Stimulated activated CD8-positive, alpha-beta memory T cell treated with anti-CD3 and anti-CD28 coated beads, Interleukin-12 subunit alpha, Interleukin-12 subunit beta, amount 100 ng/mL, for 1 hour (primary cell): ENCODE measurements at places on chromosomes 5 and 9.
A peak's percentile ranks its signal among the peaks of the same experiment; 100 is the strongest.

GRCh38 chr9:27118916-27119315, 9.9 kb downstream of the TEK start:
- no peak for DNase-seq

DNA sequence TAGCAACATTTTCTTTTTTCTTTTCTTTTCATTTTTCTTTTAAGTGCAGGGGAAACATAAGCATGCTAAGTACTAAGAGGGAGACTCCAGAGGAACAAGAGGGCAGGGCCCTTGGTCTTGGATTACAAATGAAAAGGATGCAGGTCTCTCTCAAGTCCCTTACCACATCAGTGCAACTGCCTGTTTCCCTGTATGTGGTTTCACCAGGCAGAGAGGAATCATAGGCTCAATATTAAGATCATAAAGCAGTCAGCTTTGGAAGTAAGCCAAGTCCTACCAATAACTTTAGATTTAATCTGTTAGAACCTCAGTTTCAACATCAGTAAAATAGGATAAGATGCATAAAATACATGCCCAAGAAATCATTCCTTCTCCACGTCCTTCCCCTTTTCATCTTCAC, 422.7 kb upstream of the PAPPA start:
- no peak for DNase-seq

DNA sequence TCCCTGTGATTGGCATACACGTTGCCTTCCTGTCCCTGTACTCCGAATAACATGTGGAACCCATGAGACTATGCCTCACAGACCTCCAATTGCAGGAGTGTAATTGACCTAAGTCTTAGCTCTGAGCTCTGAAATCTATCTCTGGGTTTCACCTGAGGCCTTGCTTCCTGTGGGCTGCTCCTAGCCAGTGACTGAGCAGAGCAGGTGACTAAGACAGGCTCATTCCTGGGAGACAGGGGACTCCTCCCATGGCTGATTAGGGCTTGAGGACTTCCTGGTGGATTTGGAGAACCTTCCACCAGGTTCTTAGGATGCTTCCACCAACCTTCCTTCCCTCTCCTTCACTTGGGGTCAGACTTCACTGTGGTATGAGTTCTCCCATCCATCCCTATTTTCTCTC, 22.3 kb upstream of the MIER3 start:
- DNase-seq: no peak

DNA sequence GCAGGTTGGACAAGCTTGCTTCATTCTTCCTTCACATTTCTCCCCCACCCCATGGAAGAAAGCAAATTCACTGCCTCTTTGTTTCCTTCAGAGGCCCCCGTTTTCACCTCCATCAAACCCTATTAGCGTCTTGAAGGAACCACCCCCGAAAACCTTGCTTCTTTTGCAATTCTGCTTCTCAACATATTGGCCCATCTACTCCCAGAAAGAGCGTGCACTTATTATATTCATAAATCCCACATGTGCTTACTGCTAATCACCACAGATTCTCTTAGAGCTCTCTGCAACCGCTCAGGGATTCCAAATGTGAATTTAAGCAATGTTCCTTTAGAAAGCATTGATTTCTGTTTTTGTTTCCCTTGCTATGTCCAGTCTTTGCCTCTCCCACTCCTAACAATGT, 1.1 kb downstream of the F2RL2 start:
- no peak for DNase-seq

DNA sequence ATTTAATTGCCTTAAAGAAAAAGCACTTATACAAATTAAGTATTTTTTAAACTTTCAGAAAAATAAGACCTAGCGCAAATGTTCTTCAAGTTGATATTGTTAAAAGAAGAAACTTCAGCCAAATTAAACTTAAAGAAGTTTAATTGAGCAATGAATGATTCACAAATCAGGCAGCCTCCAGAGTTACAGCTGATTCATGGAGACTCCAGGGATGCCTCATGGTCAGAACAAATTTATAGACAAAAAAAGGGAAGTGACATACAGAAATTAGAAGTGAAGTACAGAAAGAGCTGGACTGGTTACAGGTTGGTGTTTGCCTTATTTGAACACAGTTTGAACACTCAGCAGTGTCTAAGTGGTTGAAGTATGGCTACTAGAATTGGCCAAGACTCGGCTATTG, 60.3 kb downstream of the CDKN2A start:
- no peak for DNase-seq

- DNase-seq: no peak
Observed at GRCh38 chr5:77102549-77102948, 15.5 kb upstream of the ZBED3 start.

GRCh38 chr9:134959126-134959970, 41.6 kb upstream of the FCN1 start:
- no peak for DNase-seq

- DNase-seq: no peak
Observed at GRCh38 chr5:16921211-16921610, 14.9 kb downstream of the MYO10 start.

DNA sequence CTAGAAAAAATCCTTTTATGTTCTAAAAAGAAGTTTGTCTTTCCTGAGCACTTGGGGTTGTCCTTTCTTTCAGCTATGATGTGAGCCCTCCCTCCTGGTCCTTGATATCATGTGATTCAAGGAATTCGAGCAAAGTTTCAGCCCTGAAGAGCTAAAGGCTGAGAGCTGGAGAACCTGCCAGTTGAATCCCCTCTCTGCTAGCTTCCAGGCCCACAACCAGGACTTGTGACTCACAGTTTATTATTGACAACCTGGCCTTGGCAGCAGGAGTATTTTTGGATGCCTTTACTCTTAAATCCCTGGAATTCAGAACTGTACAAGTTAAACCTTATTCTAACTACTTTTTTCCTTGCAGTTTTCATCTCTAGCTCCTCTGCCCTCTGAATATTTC, 182.8 kb downstream of the SPOCK1 start:
- DNase-seq: no peak

DNA sequence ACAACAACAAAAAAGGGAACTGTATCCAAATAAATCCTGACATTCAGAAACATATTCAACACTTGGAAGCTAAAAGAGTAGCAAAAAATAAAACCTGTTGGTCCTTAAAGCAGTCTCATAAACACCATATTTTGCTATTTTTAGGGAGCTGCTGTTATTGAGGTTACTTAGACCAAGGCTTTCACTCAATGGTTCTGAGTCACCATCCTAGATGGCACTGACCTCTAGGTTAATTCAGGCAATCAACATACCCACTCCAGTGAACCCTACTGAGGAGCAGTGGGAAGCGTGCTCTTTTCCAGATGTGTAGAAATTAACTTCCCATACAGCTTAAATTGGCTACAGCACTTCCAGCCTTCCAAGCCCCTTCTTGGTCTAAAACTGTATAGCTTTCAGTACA, 5.2 kb downstream of the GNAQ start:
- DNase-seq: no peak

DNA sequence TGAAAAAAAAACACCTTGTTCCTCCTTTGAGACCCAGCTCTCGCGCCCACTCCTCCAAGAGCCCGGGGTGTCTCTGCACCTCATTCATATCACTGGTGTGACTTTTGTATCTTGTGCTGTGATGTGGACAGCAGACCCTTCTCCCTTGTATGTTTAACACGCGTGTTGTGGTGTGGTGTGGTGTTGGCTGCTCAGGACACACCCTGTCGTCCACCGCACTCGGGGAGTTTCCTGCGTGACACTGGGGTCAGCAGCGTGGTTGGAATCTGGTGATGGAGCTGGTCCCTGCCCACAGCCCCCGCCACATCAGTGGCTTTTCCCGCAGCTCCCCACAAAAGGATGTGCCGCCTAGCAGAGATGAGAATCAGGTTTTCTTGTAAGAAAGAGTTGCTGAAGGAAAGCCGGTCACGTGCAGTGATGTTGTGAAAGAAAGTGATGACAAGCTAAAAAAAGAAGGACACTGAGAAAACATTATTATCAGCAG, 61.5 kb downstream of the TENT4A start:
- DNase-seq: no peak

DNA sequence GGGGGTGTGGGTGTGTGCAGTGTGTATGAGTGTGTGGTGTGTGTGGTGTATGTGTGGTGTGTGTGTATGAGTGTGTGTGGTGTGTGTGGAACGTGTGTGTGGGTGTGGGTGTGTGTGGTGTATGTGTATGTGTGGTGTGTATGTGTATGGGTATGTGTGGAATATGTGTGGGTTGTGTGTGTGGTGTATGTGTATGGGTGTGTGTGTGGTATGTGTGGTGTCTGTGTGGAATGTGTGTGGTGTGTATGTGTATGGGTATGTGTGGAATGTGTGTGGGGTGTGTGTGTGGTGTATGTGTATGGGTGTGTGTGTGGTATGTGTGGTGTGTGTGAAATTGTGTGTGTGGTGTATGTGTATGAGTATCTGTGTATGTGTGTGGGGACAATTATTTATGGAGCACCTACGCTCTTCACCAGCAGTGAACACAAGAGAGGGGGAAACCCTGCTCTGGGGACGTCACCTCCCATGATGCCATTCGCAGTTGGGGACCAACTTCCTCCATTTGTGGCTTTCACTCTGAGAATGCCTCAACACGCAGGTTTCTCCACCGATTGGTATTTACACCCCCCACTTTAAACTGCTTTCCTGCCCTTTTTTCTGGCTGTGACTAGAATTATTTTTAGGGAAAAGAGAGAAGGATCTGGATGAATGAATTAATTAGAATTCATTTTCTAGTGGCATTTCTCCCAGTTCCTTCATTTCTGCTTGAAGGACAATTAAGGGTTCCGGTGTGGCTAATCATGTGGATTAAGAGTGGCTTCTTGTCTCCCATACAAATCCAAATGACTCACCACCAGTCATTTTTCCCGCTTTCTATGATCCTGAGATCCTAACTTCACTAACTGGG, 238.1 kb downstream of the ROR2 start:
- peak; percentile 36 for DNase-seq

GRCh38 chr5:372996-373709, 51.6 kb downstream of the AHRR start:
- no peak for DNase-seq

DNA sequence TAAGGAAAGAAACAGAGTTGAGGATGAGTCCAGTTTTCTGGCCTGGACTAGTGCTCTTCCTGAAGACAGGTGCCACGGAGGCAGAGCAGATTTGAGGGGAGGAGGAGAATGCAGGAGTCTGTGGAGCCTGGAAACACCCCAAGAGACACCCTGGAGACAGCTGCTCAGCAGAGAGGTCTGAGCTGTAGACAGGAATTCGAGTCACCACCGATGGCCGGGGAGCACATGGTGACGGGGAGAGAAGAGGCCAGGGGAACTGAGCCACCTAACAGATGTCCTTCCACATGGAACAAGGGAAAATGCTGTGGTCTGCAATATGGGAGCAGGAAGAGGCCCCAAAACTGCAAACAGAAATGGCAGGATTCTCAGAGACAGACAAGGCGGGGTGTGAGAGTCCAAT, 22.9 kb downstream of the CPLX2 start:
- DNase-seq: no peak
